ENCODE measurements at places on chromosomes 13 and 19.

DNA sequence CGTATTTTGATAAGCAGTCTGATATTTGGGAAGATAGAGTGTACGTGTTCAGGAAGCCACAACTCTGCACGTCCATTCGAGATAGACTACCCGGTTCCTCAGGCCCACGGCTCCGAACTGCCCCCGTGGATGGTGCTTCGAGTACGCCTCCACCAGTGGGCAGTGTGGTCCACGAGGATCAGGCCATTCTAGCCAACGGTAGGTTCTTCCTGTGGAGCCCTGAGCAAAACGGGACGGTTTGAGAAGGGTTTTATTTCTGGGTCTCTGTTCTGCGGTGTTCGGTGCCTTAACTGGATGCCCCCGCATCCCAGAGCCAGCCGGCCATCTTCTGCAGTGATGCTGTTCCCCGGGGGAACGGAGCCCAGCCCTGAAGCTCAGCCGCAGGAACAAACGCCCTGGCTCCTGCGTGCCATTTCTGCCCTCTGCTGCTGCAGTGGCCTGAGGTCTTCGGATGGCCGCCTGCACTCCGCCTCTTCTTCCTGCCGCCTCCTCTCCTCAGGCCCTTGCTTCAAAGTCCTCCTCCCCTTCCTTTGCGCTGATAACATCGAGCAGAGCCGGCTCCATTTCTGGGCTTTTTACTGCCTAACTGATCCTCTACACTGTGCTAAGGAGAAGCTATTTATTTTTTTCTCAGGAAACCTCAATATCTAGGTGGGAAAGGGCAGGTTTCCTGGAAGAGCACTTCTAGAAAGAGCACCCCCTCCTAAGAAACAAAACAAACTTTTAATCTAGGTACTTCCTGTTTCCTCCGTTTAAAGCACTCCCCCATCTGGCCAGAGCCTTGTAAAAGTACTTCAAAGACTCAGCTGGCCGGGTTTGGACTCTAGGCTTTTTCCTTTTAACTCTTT is 36.2 kb upstream of the SLC46A3 start:
- DNase-seq, result no peak

GRCh38 chr19:7360393-7360984 is 11.8 kb downstream of the ARHGEF18 start:
- no peak for DNase-seq

GRCh38 chr19:35041548-35042055 is at the start of gene HPN:
HPN (plus strand) TSS chr19:35041721; CDS start chr19:35042507, 786 bp downstream.
- no peak for DNase-seq

GRCh38 chr19:40797963-40798682 is 868 bp upstream of the EGLN2 start:
- no peak for DNase-seq

GRCh38 chr13:28333204-28333881 is 161.6 kb downstream of the FLT1 start:
- DNase-seq, result no peak

DNA sequence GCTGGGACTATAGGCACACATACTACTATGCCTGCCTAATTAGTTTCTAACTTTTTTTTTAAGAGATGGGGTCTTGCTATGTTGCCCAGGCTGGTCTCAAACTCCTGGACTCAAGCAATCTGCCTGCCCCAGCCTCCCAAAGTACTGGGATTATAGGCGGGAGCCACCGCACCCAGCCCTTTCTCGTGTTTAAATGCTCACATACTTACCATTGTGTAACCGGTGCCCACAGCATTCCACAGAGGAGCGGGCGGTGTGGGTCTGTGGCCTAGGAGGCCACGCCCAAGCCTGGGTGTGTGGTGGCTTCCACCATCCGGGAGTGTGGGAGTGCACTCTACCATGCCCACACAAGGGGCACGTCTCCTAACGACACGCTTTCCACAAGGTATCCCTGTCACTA is 7.7 kb downstream of the LMNB2 start:
- no peak for DNase-seq

DNA sequence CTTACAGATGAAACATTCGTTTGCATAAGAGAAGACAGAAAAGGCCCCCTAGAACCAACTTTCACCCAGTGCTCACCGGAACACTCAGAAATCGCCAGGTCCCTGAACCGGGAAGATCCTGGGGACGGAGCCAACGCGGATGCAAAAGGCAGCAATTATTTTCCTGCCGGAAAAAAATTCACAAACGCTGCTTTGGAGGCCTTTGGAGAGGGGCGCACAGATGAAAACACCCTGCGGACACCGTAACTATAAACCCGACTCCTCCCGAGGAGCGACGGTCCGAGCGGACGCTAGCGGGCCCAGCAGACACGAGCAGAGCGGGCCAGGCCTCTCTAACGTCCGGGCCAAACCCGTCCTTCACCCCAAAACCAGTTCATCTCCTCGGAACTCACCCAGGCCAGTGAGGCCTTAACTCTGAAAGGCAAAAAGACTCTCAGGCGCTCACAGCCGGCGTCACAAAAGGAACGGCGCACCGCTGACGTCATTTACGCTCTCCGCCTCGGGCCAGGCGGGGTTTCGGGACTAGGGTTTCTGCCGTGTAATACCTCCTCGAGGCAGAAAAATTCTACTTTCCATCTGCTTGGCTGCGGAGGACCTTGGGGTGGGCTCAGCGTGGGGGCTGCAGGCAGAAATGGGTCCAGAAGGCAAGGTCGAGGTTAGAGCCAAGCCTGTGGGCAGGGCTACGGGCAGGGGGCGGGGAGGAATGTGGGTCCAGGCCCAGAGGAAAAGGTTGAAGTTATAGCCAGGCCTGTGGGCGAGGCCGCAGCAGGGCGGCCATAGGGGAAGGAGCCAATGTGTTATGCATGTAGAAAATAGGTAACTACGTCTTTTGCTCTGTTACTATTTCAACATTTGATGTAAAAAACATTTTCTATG is at the start of gene ZNF426:
Gene ZNF426 (minus strand): TSS at position 463 of the 876 bp plus-strand sequence. CDS start 2,413 bp downstream, outside the sequence.
- peak; percentile 95 for DNase-seq

DNA sequence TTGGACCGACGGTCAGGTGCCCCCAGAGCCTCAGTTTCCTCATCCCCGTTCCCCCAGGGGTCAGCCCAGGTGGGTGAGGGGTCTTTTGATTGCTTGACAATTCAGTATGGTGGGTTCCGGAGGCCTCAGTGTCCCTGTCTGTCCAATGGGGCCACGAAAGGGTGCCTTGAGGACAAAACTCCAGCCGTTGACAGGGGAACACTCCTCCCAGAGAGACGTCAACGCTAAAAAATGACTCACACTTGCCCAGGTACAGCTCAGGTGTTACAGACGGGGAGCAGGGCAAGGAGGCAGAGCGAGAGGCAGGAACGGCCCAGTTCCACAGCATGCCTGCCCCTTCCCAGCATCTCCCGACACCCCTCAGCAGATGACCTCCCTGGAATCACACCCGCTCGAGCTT is 1.8 kb downstream of the TNFAIP8L1 start:
- no peak for DNase-seq

GRCh38 chr13:55577082-55577846 is 1563.5 kb upstream of the PRR20A start:
- DNase-seq, result no peak

- no peak for DNase-seq
Measured at GRCh38 chr13:73146707-73147106, 87.9 kb downstream of the KLF5 start.

DNA sequence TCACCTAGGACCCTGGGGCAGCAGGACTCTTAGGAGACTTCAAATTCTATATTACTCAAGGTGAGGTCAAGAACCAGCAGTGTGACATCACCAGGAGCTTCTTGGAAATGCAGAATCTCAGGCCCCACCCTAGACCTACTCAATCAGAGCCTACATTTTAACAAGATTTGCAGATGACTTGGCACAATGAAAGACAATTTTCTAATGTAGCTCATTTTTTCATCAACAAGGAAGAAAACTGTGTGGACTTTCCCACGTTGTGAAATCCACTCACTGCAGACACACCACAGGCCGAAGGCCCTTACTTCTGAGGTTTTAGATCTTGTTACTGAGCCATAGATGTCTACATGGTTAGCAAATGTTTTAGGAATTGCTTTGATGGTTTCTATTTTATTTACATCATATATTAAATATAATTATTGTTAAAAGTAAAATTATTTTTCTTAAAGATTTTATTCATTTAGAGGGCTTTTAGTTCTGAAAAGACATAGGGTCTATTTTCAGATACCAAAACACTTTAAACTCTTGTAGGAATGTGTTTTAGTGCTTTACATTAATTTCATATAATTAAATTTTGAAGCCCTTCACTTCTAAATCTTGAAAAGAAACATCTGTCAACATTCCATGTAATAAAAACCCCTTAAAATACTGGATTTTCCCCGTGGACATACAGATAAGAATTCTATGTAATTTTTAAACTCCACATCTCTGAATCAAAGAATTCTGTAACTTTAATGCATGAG is 18.5 kb upstream of the STARD13 start:
- DNase-seq, result no peak

DNA sequence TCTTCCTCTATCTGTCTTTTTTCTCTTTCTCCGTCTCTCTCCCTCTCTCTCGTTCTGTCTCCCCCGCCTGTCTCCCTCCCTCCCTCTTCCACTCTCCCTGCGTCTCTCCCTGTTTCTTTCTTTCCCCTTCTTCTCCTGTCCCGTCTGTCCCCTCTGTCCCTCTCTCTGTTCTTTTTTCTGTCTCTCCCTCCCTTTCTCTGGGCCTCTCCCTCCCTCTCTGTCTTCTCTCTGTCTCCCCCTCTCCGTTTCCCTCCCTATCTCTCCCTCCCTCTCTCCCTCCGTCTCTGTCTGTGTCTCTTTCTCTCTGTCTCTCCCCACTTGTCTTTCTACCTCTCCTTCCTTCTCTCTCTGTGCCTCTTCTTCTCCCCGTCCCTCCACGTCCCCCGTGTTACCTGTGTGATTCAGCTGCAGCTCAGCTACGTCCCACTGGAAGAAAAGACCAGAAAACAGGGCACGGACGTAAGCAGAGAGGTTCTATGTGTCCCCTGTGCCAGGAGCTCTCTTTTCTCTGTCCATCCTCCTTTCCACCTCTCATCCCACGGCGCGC is 1.2 kb downstream of the CD70 start:
- no peak for DNase-seq

GRCh38 chr19:30703645-30704044 is 331.5 kb downstream of the ZNF536 start:
- DNase-seq, result peak; percentile 60

DNA sequence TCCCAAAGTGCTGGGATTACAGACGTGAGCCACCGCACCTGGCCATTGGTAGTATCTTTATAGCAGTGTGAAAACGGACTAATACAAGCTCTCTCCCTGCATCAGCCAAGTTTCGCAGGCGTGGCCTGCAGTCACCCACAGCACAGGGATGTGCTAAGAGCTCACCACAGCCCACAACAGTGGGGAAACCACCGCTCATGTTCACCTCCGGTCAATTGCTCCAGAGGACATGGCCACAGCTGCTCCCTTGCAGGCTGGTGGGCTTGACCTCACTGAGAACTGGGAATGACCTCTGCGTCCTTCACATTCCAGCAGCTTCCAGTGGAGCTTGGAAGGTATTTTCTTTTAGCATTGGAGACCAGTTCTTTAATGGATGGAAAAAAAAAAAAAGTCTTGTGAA is 156.4 kb downstream of the KCTD15 start:
- no peak for DNase-seq

DNA sequence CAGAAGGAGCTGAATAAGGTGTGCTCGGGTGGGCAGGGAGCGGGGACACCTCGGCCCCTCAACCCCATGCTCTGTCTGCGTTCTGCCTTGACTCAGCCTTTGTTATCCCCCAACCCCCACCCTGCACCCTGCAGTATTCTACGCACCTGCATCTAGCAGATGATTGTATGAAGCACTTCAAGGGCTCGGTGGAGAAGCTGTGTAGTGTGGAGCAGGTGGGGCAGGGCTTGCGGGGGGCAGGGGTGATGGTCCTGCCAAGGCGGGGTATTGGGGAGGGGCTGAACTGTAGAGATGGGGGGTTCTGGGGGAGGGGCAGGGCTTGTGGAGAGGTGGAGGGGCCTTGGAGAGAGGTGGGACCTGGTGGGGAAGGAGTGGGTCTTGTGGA is 6.1 kb downstream of the STXBP2 start:
- DNase-seq, result no peak

DNA sequence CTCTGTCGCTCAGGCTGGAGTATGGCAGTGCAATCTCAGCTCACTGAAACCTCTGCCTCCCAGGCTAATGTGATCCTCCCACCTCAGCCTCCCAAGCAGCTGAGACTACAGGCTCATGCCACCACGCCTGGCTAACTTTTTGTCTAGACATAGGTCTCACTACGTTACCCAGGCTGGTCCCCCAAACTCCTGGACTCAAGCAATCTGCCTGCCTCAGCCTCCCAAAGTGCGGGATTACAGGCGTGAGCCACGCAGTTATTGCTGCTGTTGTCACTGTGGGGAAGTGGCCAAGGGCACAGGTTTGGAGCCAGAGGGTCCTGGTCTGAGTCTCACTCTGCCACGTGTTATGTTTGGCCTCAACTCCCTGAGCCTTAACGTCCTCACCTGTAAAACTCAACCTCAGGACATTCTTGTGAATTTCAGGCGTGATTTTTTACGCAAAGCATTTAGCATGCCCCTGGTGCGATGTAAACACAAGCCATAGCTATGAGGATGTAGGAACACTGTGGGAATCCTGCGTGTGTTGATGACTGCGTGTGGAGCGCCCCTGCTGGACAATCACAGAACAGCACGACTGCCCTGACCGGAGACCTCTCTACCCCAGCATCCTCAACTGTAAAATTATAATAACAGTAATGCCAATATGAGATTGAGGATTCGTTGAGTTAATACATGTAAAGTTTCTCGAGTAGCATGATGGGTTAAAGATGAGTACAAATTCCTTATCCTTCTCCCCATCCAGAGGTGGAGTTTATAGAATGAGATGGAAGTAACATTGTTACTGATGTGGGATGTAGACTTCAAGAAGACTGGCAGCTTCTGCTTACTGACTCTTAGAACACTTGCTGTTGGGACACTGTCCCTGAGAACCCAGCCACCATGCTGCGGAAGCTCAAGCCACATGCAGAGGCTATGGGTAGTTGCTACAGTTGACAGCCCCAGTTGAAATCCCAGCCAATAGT is 41.8 kb upstream of the PNMA8B start:
- peak; percentile 92 for DNase-seq

DNA sequence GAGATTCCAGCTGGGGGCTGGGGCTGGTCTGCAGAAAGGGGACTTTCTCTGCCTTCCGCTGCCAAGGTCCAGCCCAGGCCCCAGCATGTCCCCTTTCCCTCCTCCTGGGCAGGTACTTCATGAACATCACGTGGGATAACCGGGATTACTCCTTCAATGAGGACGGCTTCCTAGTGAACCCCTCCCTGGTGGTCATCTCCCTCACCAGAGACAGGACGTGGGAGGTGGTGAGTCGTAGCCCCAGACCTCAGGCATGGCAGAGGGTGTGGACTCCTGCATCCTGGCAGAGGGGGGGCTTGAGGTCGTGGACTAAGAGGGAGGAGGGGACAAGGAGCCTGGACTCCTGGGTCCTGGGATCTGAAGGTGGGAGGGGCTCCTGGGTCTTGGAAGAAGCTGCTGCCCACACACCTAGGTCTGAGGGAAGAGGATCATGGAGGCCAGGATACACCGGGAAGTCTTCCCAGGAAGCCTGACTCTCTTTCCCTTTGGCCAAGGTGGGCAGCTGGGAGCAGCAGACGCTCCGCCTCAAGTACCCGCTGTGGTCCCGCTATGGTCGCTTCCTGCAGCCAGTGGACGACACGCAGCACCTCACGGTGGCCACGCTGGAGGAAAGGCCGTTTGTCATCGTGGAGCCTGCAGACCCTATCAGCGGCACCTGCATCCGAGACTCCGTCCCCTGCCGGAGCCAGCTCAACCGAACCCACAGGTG is 20.6 kb downstream of the GRIN2D start:
- DNase-seq, result no peak
